Stimulated activated CD8-positive, alpha-beta memory T cell treated with anti-CD3 and anti-CD28 coated beads, Interleukin-4, amount 100 ng/mL, for 24 hours (primary cell): ENCODE measurements at places on chromosomes 3 and 15.

DNA sequence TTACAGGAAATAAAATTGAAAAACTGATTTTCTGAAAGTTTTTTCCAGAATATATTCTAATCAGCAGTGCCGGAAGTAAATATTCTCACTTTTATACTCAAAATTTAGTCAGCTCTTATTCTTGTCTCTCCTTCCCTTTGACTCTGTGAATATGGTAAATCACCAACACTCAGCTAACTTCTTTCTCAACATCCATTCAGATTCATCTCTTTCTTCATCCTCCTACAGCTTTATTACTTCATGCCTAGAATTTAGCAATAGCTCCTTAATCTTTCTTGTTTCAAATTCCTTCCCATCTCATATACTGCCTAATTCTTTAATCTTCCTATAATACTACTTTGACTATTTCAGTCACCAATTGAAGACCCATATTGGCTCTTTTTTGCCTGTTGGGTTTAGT lies 67.9 kb downstream of the FGF7 start:
- no peak for DNase-seq

DNA sequence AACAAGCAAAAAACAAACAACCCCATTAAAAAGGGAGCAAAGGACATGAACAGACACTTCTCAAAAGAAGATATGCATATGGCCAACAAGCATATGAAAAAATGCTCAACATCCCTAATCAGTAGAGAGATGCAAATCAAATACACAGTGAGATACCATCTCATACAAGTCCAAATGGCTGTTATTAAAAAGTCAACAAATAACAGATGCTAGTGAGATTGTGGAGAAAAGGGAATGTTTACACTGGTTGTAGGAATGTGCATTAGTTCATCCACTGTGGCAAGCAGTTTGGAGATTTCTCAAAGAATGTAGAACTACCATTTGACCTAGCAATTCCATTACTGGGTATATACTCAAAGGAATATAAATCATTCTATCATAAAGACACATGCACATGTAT lies 44.5 kb downstream of the RIOX2 start:
- DNase-seq, result no peak

GRCh38 chr3:38907426-38907825 lies 91.4 kb upstream of the SCN10A start:
- no peak for DNase-seq

- DNase-seq, result no peak
Measured at GRCh38 chr15:77038312-77039216, 32.3 kb downstream of the TSPAN3 start.

- no peak for DNase-seq
Measured at GRCh38 chr3:115085197-115085865, 61.8 kb downstream of the ZBTB20 start.

DNA sequence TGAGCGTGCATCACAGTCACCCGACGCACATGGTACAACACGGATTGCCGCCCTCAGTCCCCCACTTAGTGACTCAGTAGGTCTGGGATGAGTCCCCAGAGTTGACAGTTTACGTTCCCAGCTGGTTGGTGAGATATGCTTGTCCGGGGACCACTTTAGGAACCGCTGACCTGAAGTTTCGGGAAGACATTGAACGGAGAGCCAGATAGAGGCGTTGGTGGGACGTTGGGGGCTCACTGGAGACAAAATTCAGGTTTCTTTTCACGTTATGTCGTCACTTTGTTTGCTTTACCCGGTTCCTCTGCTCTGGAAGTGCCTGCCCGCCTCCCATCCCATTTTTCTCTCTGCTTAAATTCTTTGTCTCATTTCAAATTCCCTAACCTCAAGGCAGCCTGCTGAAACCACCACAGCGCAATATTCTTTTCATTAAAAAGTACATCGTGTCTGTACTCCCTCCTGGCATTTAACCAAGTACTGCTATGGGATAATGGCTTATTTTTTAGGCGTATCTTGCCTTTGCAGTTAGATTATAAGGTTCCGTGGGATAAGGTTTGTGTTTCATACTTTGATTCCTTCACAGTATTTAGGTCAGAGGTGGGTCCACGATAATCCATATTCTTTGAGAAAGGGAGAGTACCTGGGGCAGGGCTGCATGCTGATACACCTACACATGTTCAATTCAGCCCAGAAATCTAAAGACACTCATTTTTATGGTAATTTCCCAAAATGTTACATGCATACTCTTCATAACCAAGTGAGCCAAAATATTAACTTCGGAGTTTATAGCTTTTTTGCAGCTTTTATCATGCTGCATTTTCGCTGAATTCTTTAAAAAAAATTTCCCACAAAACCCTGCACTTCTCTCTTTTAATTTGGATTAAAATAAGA lies 921 bp downstream of the LMLN start:
- DNase-seq, result no peak

GRCh38 chr3:169264711-169265110 lies 398.8 kb downstream of the MECOM start:
- no peak for DNase-seq

- no peak for DNase-seq
Measured at GRCh38 chr3:8777978-8778267, 8.5 kb upstream of the OXTR start.

- DNase-seq, result no peak
Measured at GRCh38 chr3:143786219-143787191, 61.8 kb downstream of the SLC9A9 start.

GRCh38 chr3:45100981-45101407 lies 45.2 kb downstream of the CDCP1 start:
- no peak for DNase-seq

DNA sequence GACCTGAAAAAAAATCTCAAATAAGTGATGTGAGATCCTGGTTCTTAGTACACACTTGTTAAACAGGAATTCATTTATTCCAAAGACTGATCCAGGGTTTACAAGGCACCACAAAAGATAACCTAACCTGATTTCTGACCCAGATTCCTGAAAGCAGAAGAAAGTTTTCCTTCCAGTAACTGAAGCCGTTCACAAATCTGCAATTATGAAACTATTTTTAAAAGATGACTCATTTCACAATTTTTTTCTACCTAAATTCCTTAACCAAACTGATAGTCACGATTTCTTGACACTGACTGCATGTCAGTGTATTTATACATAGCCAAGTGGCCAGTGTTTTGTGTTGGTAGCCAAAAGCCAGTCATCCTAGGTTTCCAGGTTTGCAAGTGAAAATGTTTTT lies 17.1 kb downstream of the SLC9A9 start:
- DNase-seq, result no peak

DNA sequence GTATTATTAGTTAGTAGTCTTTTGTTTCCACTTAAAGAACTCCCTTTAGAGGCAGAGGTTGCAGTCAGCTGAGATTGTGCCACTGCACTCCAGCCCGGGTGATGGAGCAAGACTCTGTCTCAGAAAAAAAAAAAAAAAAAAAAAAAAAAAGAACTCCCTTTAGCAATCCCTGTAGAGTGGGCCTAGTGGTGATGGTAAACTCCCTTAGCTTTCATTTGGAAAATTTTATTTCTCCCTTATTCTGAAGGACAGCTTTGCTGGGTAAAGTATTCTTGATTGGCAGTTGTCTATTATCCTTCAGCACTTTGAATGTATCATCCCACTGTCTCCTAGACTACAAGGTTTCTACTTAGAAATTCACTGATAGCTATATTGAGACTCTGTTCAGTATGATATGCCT lies 46.0 kb downstream of the RPL39L start:
- DNase-seq, result no peak

- no peak for DNase-seq
Measured at GRCh38 chr3:31766669-31767068, 214.4 kb downstream of the OSBPL10 start.

GRCh38 chr3:59766200-59766872 lies 716.5 kb upstream of the CFAP20DC start:
- no peak for DNase-seq

- DNase-seq, result no peak
Measured at GRCh38 chr15:37246856-37247255, 146.5 kb upstream of the MEIS2 start.

- DNase-seq, result no peak
Measured at GRCh38 chr3:16132190-16132589, 42.3 kb upstream of the GALNT15 start.

DNA sequence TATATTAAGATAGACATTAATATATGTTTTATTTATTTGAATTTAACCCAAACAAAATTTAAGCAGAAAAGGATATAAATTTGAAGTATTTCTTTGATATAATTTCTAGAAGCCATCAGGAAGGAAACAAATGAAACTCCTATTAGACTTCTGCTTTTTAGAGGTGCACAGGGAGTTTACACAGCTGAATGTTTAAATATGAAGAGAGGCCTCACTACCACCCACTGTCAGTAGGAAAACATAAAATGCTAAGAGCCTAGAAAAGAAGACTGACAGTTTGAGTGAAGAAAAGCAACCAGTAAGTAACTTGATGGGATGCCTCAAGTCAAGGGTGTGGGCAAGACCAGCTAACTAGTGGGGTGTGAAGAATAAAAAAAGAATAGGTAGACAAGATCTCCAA lies 19.7 kb downstream of the PLSCR2 start:
- DNase-seq, result no peak

GRCh38 chr15:85924088-85924487 lies 129.4 kb upstream of the KLHL25 start:
- DNase-seq, result no peak

DNA sequence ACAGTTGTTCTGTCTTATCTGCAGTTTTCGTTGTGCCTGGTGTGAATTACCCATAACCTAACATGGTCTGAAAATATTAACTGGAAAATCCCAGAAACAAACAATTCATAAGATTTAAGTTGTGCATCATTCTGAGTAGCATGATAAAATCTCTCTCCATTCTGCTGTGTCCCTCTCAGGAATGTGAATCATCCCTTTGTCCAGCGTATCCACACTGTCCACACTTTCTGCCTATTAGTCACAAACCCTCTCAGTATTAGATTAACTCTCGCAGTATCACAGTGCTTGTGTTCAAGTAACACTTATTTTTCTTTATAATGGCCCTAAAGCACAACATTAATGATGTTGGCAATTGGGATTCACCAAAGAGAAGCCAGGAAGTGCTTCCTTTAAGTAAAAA lies 203.2 kb downstream of the CGGBP1 start:
- no peak for DNase-seq

DNA sequence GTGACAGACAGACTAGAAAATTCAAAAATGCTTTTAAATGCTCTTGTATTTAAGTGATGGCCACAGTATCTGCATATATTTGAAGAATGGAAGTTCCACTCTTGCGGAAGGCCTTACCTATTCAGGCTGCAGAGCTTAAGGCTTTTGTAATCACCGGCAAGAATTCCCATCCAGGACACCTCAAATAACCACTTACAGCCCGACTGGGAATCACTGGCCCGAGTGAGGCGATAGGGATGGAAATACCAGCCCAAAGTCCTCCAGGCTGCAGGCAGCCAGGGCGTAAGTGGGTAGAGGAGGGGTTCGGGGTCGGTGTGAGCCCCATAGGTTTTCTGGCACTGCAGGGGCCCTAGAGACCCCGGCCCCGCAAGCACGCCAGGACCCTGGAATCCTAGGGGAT lies 9.5 kb downstream of the CMTM7 start:
- no peak for DNase-seq
